ENCODE measurements at places on chromosomes 1 and 21. TPM values are rescaled to one million over a fixed set of nuclear protein-coding genes. Genes with fewer than 3 reads are reported as not detected.

- no peak for DNase-seq
Observed at GRCh38 chr1:103945774-103946173, 196.1 kb downstream of the AMY1C start.

GRCh38 chr21:41895643-41896493, 16.7 kb upstream of the PRDM15 start:
- DNase-seq, result no peak

DNA sequence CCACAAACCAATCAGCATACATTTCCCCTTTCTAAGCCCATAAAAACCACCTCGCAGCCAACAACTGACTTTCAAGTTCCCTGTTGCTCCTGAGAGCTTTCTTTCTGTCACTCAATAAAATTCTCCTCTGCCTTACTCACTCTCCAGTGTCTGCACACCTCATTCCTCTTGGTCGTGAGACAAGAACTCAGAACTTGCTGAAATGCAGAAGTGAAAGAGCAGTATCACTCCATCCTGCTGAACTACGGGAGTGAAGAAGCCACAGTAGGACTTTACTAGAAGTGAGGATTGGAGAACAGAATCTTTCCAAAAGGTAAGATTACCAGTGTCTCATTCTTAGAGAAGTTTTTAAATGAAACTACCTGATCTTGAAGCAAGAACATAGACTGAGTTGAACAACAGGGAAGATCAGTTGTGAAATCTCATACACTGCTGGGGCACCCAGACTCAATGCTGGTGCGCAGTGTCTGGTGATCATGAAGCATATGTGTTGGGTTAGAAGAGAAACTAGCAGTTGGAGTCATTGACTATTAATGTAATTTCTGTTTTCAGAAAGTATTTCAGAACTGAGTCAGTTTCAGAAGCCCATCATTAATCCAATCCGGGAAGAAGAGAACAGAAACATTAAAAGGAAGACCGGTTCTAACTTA, 726.9 kb upstream of the TMPRSS15 start:
- no peak for DNase-seq

- DNase-seq, result no peak
Observed at GRCh38 chr1:208223136-208223535, 21.0 kb downstream of the PLXNA2 start.

DNA sequence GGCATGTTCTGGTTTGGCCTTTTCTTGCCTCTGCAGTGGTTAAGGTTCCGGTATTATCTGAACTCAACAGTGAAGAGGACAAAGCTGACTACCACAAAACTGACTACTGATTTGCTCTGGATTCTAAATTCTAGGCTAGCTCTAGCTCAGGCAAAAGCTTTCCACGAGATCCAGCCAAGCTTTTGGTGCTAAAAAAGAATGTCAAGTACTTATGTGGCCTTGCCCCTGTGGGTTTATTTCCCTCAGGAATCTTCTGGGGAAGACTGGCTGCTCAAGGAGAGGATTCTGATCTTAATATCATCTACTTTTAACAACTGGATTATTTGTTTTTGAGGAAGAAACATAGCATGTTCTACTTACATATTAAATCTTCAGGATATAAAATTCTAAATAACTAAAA, 26.1 kb upstream of the MTMR11 start:
- DNase-seq, result no peak

- DNase-seq, result no peak
Observed at GRCh38 chr1:10521537-10522157, 46.9 kb downstream of the PEX14 start.

DNA sequence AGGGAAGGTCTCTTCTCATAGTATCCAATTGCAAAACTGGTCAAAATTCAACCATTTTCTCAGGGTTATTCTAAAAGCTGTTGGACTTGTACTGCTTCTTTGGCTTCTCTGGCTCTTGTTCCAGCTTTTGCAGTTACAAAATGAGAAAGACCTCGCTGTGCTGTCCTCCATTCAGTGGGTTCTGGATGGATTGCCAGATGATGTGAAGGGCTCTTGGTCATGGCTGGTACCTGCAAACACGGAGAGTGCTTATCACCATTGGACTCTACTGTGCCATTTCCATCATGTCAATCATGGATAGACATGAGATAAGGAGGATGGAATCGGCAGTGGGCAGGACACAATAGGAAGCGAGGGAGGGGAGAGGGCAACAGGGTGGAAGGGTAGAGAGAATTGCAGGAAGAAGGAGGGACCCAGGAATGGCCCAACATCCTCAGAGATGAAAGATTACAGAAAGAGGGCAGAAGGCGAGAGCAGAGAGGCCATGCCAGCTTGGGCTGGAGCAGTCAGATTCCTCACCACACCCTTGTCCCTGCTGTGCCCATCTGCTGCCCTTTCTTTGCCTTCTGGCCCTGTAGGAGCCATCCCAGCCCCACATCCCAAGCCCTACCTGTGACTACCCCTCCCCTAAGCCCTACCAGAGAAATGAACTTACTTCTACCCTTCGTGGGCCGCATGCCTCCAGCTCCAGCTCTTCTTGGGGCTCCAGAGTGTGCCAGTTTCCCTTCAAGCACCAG, 70.3 kb downstream of the HIVEP3 start:
- DNase-seq, result no peak

GRCh38 chr1:115115521-115116161, 26.3 kb upstream of the TSPAN2 start:
- no peak for DNase-seq

DNA sequence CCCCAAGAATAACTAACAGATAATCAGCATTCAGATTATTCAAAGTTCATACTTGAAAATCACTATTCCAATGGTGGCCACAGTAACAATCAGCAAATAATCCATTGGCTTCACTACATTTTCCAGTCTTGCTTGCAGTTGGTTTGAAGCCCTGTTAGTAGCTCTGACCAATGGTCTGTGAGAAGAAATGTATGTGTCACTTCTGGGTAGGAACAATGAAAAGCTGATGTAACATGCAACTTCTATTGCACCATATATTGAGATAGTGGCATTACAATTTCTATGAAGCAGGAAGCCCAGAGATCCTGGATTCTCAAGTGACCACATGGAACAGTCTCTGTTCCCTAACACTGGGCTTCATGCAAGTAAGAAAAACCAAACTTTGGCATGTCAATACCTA, 250.9 kb upstream of the DAB1 start:
- DNase-seq, result no peak

GRCh38 chr1:227136210-227136820, 182.0 kb downstream of the CDC42BPA start:
- no peak for DNase-seq

DNA sequence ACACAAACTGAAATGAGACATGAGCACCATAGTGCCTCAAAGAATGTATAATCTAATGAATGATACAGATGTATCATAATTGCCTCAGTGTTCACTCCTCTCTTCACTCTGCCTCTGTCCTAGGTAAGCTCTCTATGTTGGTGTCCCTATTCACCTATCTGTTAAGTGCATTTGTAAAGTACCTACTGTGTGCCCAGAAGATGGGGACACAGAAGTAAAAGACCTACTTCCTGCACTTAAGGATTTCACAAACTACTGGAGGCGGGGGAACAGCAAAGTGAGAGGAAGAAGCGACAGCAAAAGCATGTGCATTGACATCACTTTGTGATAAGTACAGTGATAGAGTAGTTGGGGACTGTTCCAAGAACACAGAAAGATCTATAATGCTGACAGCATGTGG, 18.1 kb downstream of the RD3 start:
- no peak for DNase-seq

DNA sequence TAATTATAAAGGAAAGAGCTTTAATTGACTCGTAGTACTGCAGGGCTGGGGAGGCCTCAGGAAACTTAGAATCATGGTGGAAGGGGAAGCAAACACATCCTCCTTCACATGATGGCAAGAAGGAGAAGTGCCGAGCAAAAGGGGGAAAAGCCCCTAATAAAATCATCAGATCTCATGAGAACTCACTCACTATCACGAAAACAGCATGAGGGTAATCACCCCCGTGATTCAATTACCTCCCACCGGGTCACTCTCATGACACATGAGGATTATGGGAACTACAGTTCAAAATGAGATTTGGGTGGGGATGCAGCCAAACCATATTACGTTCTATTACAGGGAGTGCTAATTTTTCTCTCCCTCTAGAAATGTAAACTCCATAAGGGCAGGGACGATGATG, 14.2 kb upstream of the MRPS14 start:
- no peak for DNase-seq

- DNase-seq, result no peak
Observed at GRCh38 chr1:48923116-48923515, 146.4 kb upstream of the BEND5 start.

DNA sequence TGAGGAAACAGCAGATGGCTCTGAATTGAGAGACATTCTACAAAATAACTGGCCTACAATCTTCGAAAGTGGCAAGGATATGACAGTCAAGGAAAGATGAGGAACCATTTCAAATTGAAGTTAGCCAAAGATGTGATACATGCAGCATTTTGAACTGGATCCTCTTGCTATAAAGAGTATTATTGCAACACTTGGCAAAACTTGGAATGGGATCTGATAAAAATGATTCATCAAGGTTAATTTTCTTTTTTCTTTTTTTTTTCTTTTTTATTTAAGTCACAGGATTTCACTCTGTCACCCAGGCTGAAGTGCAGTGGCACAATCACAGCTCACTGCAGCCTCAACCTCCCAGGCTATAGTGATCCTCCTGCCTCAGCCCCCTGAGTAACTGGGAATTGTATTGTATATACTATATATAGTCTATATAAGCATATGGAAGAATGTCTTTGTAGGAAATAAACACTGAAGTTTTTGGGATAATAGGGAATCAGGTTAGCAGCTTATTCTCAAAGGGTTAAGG, 49.8 kb upstream of the GJA8 start:
- DNase-seq, result no peak

- DNase-seq, result no peak
Observed at GRCh38 chr1:164473544-164473943, 85.4 kb upstream of the PBX1 start.

DNA sequence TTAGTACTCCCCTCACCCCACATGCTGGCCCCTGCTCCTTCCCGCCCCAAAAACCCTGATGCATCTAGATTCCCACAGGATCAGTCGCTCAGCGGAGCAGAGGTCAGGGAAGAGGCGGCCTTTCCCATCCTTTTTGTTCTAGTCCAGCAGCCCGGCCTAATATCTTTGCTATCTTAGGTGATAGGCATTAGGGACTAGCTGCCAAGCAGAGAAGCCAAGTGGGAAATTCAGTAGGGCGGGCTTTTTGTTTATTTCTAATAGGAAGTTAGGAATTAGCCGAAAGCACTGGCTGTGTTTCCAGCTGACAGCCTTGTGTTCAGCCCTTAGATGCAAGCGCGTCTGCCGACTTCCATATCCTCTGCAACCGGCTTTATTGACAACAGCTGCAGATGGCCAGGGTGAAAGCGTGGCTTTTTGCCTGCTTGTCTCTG, 59.0 kb upstream of the BCAR3 start:
- DNase-seq, result no peak

DNA sequence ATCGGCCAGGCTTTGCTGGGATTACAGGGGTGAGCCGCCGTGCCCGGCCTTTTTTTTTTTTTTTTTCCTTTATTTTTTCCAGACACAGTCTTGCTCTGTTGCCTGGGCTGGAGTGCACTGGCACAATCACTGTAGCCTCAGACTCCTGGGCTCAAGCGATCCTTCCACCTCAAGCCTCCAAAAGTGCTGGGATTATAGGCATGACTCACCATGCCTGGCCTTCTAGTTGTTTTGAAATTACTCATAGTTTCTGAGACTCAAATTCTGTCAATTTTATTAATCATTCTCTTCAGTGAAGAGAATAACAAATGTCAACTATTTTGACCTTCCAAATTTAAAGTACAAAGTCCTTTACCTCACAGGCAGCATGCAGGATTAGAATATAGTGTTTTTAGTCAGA, 374.5 kb downstream of the PLA2G4A start:
- DNase-seq, result no peak

DNA sequence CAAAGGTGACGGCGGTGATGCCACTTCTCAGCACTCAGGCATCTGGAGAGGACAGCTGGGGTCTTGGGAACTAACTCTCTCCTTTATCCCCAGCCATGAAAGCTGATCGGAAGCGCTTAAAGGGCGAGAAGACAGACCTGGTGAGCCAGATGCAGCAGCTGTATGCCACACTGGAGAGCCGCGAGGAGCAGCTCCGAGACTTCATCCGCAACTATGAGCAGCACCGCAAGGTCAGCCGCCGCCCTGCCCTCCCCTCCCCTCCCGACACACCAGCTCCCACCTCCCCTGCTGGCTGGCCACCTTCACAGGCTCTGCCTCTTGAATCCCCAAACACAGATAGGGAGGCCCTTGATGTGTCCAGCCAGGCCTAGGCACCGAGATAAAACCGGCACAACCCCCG, 118.9 kb upstream of the TMEM51 start:
- no peak for DNase-seq

GRCh38 chr1:162736633-162737067, 53.9 kb upstream of the HSD17B7 start:
- no peak for DNase-seq

DNA sequence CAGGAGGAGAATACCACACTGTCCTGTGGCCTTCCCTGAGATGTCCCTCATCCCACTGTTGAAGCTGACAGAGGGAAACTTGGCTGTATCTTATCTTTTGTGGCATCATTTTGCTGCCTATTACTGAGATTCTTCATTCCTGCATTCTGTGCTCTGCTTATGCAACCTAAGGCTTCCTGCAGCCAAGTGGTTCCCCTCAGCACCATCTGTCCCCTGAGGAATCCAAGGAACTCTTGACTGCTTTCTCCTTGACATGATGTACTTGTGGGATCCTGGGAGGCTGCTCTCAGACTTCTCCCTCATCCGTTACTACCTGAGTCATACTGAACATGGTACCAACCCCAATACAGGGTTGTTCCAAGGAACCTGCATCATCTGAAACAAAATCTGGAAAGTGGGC, 21.1 kb upstream of the RIMKLA start:
- no peak for DNase-seq

GRCh38 chr1:116529199-116529631, 41.6 kb downstream of the CD58 start:
- no peak for DNase-seq

DNA sequence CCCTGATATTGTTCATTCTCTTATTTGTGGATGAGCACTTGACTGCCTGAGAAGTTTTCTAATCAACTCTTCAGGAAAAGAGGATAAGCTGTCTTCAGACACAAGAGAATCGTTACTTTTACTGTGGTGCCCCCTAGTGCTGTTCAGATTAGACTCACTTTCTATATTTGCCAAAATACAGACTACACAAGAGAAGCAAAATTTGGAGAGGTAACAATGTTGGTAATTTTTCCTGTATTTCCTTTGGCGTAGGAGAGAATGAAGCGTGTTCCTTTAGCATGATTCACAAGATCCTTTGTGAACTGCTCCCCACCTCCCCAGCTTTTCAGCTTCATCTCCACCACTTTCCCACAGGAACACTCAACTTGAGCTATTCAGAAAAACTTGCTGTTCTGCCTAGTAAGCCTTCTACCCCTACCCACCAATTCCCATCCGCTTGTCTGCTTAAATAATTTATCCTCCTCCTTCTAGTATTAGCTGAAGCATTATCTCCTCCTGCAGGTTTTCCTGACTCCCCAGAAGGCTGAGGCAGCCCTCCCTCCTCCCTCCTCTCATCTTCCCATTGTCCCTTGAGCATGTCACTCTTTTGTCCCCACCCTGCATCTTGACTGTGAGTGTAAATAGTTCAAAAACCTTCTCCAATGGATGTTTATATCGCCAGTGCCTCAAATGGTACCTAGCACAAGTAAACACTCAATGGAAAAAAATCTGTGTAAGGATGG, 4.5 kb downstream of the TNFSF4 start:
- peak; percentile 42 for DNase-seq

Gene RAB3B
- 1.7 TPM for total RNA-seq

Gene OR6K3
- total RNA-seq, result not detected
